Dorsolateral prefrontal cortex (tissue), 122 donors: ENCODE measurements at places on chromosomes 2 and 18. TPM values are rescaled to one million over a fixed set of nuclear protein-coding genes. Genes with fewer than 3 reads are reported as not detected.

GRCh38 chr2:2422621-2423020 lies 91.5 kb upstream of the MYT1L start:
- no peak for DNase-seq

TXNDC2 gene
- total RNA-seq, result 0.53 TPM

- DNase-seq, result no peak
Measured at GRCh38 chr2:95026471-95027368, 1.2 kb downstream of the MAL start.

DNA sequence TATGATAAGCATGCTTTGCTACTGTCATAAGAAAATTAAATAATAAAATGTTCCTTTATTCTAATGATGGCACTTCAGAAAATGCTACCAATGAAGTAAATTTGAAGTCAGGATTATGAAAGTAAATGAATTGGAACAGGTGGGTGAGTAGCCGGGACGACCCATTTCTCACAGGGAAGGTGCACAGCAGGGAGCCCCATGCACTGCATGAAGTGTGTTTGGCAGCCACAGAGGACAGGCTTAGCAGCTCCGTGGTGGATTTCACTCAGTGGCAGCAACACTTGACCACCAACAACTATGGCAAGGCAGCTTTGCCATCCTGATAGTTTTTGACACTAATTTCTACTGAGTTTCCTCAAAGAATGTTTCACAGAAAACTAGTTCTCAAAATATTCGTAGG lies 146.3 kb downstream of the ATL2 start:
- no peak for DNase-seq

- no peak for DNase-seq
Measured at GRCh38 chr18:7394050-7394659, 163.3 kb downstream of the LRRC30 start.

GRCh38 chr2:137729305-137729704 lies 235.0 kb upstream of the HNMT start:
- no peak for DNase-seq

GRCh38 chr18:63260380-63260754 lies 59.2 kb downstream of the BCL2 start:
- DNase-seq, result no peak

DNA sequence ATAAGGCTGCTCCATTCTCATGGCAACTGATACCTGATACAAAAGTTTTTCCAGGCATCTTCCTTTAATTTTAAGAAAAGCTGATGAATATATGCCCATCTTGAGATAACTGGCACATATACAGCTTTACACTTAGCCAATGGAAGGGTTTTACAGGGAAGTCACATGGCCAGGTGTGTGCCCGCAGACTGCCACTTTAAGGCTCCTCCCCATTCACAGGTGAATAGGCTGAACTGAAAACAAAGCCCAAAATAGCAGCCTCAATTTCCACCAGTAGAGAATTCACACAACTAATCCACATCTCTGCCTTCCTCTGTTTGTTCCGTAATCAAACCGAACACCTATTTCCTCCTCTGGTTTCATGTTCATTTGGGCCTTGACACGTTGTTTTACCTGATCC lies 9.8 kb upstream of the ME2 start:
- DNase-seq, result no peak

- DNase-seq, result no peak
Measured at GRCh38 chr2:168212866-168213265, 34.5 kb downstream of the STK39 start.

OBSL1 gene
- total RNA-seq, result 96.7 TPM
